ENCODE measurements at places on chromosomes 13 and 19.

DNA sequence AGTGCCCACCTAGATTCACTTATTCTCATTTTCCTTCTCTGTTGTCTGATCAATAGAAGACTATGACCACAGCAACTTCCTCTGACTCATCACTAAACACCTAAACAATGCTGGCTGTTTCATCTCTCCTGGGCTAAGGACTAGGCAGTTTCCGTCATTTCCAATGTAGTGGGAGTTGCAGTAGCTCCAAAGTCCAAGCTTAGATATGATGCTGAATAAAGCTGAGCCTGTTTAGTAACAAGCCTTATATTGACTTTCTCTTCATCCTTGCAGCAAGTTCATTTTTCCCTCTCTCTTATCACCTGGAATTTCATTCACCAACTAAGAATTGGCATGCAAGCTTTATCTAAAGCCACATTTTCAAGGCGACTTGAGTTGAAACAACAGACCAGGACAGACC, 53.5 kb upstream of the PCDH9 start:
- DNase-seq = no peak

GRCh38 chr13:41935501-41935900, 25.4 kb downstream of the VWA8 start:
- DNase-seq = no peak

DNA sequence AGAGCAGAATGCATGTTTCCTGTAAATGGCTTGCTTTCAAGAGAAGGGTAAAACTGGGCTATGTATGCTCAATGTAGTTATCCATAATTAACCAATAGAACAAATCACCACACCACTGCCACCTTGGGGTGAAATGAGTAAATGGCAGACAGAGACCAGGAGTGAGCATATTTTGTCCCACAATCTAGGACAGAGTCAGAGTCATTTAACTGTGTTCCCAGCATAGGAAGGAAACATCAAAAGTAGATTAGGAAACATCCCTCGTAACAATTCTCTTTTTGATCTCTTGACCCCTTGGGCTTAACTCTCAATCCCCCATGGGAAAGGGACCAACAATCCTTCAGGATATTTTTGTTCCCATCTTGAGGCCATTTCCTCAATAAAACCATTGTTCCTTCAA, 224.8 kb downstream of the NHLRC3 start:
- DNase-seq = peak; percentile 85

- DNase-seq = no peak
These were observed 17.2 kb upstream of the RNF17 start for GRCh38 chr13:24746618-24747247.

DNA sequence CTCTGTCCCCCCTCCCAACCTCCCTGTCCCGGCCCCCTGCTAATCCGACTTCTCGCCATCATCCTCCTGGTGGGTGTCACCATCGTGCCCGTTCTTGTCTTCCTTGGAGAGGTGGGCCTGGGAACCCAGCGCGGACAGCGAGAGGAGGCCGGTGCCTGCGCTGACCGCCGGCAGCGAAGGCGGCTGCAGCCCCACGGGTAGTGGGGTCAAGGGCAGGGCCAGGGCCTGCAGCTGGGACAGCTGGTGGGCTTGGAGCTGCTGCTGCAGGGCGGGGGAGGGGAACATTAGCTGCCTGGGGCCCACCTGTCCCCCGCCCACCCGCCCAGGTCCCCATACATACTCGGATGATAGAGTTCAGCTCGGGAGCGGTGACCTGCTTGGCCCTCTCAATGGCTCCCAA, 8.5 kb downstream of the TLE5 start:
- DNase-seq = no peak

GRCh38 chr13:23231241-23231640, 50.5 kb downstream of the SGCG start:
- no peak for DNase-seq

GRCh38 chr19:6253954-6254733, 25.6 kb downstream of the MLLT1 start:
- DNase-seq = no peak

DNA sequence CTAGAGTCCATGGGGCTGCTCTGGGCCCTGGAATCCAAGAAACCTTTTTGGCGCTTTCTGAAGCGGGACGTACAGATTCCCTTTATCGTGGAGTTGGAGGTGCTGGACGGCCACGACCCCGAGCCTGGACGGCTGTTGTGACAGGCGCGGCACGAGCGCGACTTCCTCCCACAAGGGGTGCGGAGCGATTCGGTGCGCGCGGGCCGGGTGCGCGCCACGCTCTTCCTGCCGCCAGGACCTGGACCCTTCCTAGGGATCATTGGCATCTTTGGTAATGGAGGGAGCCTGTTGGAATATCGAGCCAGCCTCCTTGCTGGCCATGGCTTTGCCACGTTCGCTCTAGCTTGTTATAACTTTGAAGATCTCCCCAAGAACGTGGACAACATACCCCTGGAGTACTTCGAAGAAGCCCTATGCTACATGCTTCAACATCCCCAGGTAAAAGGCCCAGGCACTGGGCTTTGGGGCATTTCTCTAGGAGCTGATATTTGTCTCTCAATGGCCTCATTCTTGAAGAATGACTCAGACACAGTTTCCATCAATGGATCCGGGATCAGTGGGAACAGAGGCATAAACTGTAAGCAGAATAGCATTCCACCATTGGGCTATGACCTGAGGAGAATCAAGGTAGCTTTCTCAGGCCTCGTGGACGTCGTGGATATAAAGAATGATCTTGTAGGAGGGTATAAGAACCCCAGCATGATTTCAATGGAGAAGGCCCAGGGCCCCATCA, 3.5 kb upstream of the ZFP82 start:
- no peak for DNase-seq

- peak; percentile 44 for DNase-seq
These were observed 2.3 kb downstream of the KISS1R start for GRCh38 chr19:919199-920050.

- no peak for DNase-seq
These were observed 38.2 kb upstream of the KPNA3 start for GRCh38 chr13:49830721-49831120.
